ENCODE measurements at places on chromosomes 4 and X. TPM values are rescaled to one million over a fixed set of nuclear protein-coding genes. Genes with fewer than 3 reads are reported as not detected.

GRCh38 chr4:152454398-152455011 is 81.4 kb downstream of the FBXW7 start:
- DNase-seq: peak; percentile 36

GRCh38 chrX:13489454-13489853 is 79.9 kb upstream of the EGFL6 start:
- no peak for DNase-seq

- peak; percentile 86 for DNase-seq
Observed at GRCh38 chr4:2745981-2746806, 9.9 kb downstream of the TNIP2 start.

The CXorf49 gene
- not detected for total RNA-seq
